CD4-positive, alpha-beta T cell treated with Interleukin-4 for 1 hour (primary cell): ENCODE measurements at places on chromosomes 1 and 21.

- DNase-seq = peak; percentile 74
These were observed 7.7 kb downstream of the VSIG8 start for GRCh38 chr1:159854693-159855192.

DNA sequence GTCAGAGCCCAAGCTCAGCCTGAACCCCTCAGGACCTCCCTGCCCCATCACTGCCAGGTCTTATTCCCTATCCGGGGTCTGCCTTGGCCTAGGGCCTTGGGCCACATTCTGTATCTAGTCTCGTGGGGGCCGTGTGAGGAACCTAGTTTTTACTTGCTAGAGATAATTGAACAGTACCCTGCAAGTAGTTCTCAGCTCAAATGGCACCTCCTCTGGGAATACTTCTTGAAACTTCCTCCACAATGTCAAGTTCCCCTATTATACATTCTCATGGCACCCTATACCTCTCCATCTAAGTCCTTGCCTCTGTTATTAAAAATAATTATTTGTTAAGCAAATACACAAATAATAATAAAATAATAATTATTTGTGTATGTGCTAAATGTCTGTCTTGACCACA lies 32.9 kb upstream of the CSF1 start:
- DNase-seq = no peak

DNA sequence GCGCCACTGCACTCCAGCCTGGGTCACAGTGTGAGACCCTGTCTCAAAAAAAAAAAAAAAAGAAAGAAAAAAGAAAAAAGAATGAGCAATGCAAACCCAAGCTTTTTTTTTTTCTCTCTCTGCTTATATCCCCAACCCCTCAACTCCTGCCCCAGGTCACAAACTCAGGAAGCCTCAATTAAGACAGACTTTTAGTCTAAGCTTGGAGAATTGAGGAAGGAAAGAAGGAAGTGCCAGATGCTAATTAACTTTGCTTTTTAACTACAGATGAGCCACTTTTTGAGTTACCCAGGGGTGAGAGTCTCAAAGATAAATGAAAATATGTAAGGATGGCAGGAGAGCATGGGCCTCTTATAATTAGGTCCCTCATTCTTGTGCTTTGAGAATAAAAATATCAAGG lies 33.3 kb downstream of the PIK3CD start:
- no peak for DNase-seq

GRCh38 chr21:44886113-44887075 lies 12.9 kb upstream of the PTTG1IP start:
- DNase-seq = no peak

DNA sequence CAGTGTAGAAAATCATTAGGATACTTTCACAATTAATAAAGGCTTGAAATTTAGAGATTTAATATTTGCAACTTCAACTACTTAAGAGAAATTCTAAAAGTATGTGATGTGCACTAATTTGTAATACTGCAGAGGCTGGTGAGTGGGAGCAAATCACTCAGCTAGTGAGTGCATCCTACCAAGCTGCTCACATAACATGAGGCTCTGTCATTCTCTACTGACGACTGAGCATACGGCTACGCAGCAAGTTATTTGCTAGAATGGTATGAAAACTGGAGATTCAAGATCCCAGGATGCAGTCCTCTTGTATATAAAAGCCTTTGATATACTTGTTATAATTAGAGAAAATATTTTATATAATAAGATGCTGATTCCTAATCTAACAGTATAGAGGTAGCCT lies 90.1 kb downstream of the ATP1B1 start:
- DNase-seq = no peak

- no peak for DNase-seq
These were observed 41.0 kb downstream of the WASF2 start for GRCh38 chr1:27448982-27449381.
